Occipital lobe (tissue), 3 donors: ENCODE measurements at places on chromosomes 16 and 17.

DNA sequence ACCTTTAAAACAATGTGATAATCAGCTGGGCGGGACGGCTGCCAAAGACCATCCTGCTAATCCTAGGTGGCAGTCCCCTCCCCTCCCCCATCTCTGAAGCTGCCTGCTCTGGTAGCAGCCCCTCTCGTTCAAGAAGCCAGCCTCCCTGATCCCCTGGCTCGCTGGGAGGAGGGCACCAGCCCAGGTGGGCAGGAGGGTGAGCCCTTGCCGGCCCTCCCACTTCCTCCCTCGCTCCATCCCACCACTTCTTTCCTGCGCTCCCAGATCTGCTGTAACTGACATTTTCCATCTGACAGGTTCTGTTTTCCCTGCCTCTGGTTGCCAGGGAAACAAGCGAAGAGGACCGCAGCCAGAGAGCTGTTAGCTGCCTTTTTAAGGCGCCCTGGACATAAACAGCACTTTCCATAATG is 155.7 kb upstream of the TNRC6C start:
- DNase-seq, result peak; percentile 60

- DNase-seq, result peak; percentile 28
These were observed 477.7 kb downstream of the HS3ST4 start for GRCh38 chr16:26169473-26169872.

GRCh38 chr17:43871946-43872690 is 25.1 kb downstream of the CD300LG start:
- no peak for DNase-seq

DNA sequence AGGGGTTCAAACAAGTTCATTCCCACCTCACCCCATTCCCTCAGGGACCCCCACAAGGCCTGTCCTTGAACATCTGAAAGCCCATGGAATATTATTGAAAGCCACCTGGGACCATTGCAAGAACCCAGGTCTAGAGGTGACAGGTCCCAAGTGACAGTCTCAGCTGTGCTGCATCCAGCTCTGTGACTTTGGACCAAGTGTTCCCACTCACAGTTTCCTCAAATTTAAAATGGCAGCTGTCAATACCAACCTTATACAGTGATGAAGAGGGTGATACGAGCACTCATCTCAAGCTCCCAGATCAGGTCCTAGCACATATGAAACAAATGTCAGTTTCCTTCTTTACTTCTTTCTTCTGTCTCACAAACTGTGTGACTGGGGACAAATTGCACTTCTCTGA is 9.1 kb downstream of the ERAL1 start:
- DNase-seq, result no peak

DNA sequence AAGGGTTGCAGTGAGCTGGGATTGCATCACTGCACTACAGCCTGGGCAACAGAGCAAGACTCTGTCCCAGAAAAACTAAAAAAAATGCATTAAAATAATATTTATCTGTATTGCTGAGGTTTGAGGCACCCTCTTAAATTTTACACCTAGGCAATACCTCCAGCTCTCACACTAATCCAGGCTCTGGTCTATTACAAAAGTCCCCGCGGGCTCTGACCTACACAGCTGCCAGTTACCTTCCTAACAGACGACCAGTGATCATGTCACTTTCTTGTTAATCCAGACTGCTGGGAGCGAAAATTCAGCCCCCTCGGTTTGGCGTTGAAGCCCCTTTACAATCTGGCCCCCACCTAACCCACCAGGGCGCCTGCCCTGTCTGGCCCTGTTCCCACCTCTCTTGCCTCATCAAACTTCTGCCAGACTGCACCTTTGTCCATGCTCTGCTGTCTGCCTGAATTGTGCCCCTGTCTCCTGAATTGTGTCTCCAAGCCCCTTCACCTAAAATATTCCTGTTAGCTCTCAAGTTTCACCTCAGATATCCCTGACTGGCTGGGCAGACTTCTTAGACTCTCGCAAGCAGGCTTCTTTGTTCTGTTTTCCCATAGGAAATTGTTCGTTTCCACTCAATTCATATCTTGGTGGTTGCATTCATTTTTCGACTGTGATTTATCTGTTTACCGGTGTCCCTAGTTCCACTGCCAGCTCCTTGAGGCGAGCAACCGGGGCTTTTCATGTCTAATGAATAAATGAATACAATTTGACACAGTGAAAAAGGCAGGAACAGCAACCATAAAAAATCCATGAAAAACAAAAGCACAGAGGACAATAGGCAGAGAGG is 65.9 kb downstream of the PITPNC1 start:
- DNase-seq, result no peak

- DNase-seq, result peak; percentile 84
These were observed at the start of gene CYBC1 for GRCh38 chr17:82450357-82451106. Gene CYBC1, minus strand, starts transcription at chr17:82450752. Its CDS starts 1,498 bp downstream, at chr17:82449254.

- DNase-seq, result no peak
These were observed 158.6 kb downstream of the PMP22 start for GRCh38 chr17:15106540-15106939.

GRCh38 chr16:56691885-56692284 is 9.6 kb downstream of the MT1X start:
- DNase-seq, result no peak

DNA sequence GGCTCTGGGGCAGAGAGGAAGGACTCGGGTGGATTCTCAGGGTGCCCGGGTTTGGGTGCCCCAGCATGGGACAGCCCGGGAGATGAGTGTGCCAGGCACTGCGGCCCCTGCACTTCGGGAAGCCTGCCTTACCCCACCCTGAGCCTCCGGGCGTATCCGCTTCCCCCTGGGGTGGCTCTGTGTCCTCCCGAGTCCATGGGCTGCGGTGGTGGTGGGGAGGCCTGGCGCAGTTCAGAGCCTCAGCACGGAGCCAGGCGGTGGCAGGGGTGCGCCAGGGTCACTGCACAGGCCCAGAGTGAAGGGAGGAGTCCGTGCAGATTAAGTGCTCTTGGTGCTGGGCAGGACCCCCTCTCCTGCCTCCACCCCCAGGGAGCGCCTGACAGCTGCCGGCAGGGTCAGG is 20.7 kb downstream of the MYBBP1A start:
- no peak for DNase-seq

GRCh38 chr17:50133028-50133768 is 3.2 kb upstream of the SAMD14 start:
- no peak for DNase-seq

- DNase-seq, result peak; percentile 78
These were observed at the start of gene TELO2 for GRCh38 chr16:1492923-1493745. Gene TELO2, plus strand, starts transcription at chr16:1493360. Its CDS starts 922 bp downstream, at chr16:1494282.

- no peak for DNase-seq
These were observed 393 bp downstream of the ANKRD11 start for GRCh38 chr16:89489898-89490438.

DNA sequence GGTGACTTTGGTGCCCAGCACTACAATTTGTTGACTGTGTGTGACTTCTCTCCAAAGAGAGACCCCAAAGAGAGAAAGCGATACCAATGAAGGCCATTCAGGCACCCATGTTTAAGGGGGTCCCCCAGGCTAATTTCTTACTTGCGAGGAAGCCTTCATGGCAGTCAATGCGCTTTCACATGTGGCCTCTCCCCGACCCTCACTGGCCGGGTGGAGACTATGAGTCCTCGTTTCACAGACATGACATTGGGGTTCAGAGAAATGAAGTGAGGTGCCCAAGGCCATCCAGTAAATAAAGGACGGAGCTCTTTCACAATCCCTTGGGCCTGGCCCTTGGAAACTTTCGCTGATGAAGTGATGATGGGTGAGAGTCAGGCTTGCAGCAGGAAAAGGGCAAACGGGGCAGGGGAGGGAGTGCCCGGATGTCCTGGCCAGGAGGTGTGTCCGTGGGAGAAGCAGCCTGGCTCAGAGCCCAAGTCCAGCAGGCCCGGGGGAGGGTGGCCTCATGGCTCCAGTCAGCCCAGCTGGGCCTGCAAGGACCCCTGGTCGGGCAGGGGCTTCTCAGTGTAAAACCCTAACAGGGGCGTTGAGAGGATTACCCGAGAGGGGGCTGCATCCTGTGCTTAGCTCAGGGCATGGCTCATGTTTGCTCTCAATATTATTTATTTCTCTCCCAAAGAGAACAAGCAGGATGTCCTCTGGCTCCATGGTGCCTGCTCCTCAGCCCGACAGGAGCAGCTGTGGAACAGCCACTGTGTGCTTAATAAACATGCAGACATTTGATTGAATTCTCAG is 14.7 kb downstream of the TBX2 start:
- no peak for DNase-seq

DNA sequence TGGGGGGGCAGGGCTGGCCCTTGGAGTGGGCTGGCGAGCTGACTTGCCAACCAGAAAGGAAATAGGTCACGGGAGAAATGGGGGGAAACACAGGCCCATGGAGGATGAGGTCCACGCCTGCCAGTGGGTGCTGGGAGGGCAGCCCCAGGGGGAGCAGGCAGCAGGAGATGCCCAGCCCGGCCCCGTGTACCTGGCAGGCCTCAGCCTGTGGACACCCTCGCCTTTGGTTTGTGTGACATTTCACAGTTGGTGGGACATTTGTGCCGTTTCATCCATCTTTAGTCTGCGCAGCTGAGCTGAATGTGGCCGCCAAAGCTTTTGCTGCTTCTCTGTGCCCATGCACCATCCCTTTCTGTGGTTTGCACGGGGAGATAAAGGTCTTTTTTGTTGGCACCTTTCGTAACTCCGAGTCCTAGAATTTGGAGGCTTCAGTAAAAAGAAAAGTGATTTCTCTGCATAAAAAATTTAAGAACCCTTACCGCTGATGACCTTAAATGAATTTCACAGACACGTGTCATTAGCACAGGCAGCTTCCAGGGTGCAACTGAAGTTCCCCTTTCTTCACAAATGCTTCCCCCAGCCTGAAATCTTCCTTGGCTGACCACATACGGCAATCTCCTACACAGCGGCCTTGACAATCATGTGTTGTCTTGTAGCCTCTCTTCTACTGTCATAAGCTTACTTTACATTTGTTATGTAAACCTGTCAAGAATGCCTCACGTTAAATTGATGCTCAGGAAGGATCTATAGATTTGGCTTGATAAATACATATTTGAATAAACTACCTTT is 193.6 kb downstream of the RPTOR start:
- no peak for DNase-seq

GRCh38 chr17:49993423-49994060 is 1.5 kb downstream of the DLX3 start:
- DNase-seq, result no peak

GRCh38 chr16:29821643-29822115 is 1.4 kb downstream of the MVP start:
- no peak for DNase-seq

- no peak for DNase-seq
These were observed 144.6 kb downstream of the DNAH9 start for GRCh38 chr17:11742886-11743285.

GRCh38 chr17:73776351-73777130 is 132.3 kb upstream of the SDK2 start:
- no peak for DNase-seq

DNA sequence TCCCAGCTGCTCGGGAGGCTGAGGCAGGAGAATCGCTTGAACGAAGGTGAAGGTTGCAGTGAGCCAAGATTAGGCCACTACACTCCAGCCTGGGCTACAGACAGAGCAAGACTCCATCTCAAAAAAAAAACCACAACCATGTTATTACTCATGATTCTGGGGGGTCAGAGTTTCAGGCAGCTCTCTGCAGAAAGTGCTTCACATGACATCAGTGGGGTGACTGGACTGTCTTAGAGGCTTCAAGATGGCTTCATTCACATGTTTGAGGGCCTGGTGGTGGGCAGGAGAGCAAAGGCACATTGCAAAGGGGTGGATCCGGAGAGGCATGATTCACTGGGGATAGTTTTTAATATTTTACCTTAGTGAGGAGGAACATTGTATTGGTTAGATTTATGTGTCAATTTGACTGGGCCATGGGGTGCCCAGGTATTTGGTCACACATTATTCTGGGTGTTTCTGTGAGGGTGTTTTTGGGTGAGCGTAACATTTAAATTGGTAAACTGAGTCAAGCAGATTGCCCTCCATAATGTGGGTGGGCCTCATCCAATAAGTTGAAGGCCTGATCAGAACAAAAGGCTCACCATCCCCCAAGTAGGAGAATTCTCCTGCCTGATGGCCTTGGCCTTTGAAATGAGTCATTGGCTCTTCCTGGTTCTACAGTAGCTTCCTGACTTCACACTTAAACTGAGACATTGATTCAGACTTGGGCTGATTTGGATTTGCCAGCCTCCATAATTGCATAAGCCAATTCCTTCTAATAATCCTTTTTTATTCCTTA is 109.8 kb downstream of the GOSR1 start:
- DNase-seq, result no peak

GRCh38 chr16:31486045-31486444 is 3.1 kb downstream of the SLC5A2 start:
- DNase-seq, result no peak
